Thoracic aorta (tissue), 2 donors: ENCODE measurements at places on chromosomes 16 and 17. TPM values are rescaled to one million over a fixed set of nuclear protein-coding genes. Genes with fewer than 3 reads are reported as not detected.

Gene TBC1D28
- not detected for total RNA-seq

Gene PRAC1
- not detected for total RNA-seq

Gene ZNF624
- total RNA-seq: 3.0 TPM

Gene RFNG
- 39.9 TPM for total RNA-seq

Gene NOL11
- 22.2 TPM for total RNA-seq

Gene TM4SF5
- total RNA-seq: not detected

Gene CBX8
- total RNA-seq: 0.71 TPM

DNA sequence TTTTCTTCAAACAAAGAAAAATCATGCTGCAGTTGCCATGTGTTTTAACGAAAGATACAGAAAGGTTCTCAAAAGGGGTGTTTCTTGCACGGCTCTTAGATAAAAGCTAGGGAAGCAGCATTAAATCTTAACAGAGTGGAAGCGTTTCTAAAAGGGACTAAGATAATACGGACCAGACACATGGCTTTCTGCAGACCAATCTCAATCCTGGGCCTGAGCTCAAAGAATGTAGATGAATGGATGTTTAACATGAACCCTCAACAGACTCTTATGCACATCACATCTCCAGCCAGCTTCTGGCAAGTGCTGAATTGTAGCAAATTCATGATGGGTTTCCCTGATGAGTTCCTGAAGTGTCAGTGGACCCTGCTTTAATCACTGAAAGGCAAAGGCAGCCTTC, 80.2 kb upstream of the COX10 start:
- DNase-seq: no peak

DNA sequence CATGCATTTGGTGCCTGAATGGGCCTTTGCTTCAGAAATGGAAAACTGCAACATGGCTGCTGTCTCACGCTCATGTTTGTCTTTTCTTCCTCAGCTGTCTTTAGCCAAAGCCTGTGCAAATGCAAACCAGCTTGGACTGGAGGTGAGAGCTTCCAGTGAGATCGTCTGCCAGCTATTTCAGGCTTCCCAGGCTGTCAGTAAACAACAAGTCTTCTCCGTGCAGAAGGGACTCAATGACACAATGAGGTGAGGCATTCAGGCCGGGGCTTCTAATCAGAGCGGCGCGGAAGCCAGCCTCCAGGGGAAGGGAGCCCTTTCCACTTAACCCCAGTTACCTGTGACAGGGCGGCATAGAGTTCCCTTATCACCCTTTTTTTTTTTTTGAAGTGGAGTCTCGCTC, 14.3 kb downstream of the CCNF start:
- DNase-seq: no peak

GRCh38 chr17:74008196-74008595, 195.3 kb upstream of the RPL38 start:
- DNase-seq: no peak

DNA sequence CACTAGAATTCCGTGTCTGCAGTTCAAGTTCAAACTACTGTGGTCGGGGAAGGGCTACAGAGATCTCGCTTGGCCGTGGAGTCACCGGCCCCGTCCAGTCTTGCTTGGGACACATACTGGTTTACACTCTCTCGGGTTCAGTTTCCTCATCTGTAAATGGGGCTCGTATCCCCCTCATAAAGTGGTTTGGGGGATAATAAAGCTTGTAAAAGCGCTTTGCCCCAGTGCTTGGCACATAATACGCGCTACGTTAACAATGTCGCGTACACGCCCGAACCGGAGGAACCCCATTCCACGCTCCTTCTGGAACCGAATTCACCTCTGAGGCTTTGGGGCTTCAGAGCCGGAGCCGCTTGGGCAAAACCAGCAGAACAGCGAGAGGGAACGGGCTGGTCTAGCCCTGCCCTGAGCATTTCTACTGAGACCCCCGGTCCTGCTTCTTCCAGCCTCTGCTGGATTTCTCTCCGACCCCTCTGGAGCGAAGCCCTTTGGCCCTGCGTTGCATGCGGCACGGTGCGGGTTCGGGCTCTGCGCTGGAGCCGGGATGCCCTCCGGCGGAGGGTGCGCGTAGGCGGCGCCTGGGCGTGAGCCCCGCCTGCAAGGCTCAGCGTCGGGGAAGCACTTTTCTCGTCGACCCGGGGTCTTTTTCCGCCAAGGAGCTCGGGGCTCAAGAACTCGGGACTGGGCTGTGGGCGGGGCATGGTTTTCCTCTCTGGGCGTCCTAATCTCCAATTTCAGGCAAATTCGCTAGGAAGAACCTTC, 26.1 kb upstream of the HOXB13 start:
- no peak for DNase-seq

GRCh38 chr17:51366866-51367265, 106.5 kb downstream of the UTP18 start:
- DNase-seq: no peak

DNA sequence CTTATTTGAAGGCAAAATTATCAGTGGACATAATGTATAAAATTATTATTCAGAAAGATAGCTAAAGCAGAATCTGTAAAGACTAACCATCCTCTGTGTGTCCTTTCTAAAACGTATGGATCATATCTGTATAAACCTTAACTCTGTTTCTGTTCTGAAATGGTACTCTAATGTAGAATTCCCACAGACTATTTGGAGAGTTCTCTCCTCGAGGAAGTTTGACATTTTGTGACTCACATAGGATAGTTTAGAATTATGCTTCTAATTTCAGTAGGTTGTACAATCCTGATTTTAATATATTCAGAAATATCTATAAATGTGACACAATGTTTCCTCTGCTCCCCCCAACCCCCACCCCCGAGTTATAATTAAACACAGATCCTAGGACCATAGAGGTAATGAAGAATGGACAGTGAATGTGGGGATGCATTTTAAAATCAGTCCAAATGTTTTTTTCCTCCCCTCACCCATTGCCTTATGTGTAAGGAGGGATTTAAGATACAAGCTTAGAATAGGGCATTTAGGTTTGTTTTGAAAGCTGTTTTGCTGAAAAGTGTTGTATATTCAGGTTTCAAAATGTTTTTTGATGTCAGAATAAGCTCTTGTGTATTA, 66.8 kb downstream of the BCAS3 start:
- DNase-seq: no peak

GRCh38 chr16:62390214-62390613, 354.0 kb upstream of the CDH8 start:
- no peak for DNase-seq

- DNase-seq: no peak
Observed at GRCh38 chr17:74604200-74604599, 12.1 kb upstream of the CD300LD start.

DNA sequence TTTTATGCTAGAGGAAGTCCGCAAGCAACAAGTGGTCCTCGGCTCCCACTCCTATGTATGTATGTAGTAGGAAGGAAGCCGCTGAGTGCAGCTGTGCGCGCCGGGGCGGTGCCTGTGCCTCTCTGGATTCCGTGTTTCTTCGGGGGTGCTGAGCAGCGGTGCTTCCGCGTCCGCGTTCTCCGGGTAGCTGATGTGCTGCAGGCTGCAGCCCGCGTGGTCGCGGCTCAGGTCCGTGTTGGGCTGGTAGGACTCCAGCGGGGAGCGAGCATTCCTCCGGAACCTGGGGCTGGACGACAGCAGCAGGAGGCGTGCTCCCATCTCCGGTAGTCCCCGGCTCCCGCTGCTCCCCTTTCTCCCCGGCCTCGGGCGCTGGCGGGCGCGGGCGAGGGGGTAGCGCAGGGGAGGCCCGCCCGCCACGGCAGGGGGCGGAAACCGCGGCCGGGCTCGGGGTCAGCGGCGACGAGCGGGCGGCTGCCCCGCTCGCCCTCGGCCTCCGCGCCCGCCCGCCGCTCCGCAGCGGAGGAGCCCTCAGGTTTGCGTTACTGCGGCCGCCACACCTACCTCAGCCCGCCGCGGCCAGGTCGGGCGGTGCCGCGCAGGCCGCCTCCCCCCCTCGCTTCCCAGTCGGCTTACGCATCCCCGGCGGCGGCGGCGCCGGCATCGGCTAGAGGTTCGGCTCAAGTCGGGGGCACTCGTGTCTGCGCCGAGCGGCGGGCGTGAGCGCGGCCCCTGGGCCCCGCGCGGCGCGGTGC, 487 bp downstream of the C17orf67 start:
- DNase-seq: no peak

GRCh38 chr17:38420518-38420917, 7.7 kb upstream of the ARHGAP23 start:
- no peak for DNase-seq

DNA sequence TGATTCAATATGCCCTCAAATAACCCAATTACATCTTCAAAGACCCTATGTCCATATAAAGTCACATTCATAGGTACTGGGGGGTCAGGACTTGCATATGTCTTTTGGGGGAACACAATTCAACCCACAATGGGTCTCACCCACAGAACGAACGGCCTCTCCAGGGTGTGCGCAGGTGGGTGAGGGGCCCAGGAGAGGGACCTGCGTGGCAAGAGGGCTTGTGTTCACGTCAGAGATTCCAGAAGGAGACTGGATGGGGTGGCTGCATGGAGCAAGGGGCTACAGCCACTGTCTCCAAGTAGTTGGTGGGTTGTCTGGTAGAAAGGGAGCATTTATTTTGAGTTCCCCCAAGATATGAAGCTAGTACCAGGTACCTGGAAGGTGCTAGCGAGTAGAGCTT, 212.2 kb downstream of the SEC14L1 start:
- no peak for DNase-seq

- DNase-seq: no peak
Observed at GRCh38 chr16:27899736-27900135, 163.8 kb downstream of the GSG1L start.

- DNase-seq: no peak
Observed at GRCh38 chr17:39929646-39930407, 2.3 kb downstream of the LRRC3C start.

DNA sequence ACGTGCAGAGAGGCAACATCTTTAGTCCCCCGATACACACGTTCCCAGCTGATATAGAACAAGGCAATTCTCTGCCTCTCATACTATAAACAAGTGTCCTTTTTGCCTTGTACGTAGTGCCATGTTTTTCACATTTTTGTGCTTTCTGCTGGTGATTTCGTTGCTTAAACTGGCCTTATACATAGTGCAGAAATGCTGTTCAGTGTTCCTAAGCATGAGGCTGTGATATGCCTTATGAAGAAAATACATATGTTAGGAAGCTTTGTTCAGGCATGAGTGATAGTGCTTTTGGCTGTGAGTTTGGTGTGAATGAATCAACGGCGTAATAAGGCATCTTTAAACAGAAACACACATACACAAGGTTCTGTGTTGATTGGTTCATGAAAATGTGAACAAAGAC, 77.2 kb downstream of the KATNIP start:
- no peak for DNase-seq
